Activated naive CD4-positive, alpha-beta T cell treated with anti-CD3 and anti-CD28 coated beads for 36 hours (primary cell): ENCODE measurements at places on chromosomes 6 and 20. TPM values are rescaled to one million over a fixed set of nuclear protein-coding genes. Genes with fewer than 3 reads are reported as not detected.
A peak's percentile ranks its signal among the peaks of the same experiment; 100 is the strongest.

The TAF8 gene
- total RNA-seq, result 68.5 TPM

DNA sequence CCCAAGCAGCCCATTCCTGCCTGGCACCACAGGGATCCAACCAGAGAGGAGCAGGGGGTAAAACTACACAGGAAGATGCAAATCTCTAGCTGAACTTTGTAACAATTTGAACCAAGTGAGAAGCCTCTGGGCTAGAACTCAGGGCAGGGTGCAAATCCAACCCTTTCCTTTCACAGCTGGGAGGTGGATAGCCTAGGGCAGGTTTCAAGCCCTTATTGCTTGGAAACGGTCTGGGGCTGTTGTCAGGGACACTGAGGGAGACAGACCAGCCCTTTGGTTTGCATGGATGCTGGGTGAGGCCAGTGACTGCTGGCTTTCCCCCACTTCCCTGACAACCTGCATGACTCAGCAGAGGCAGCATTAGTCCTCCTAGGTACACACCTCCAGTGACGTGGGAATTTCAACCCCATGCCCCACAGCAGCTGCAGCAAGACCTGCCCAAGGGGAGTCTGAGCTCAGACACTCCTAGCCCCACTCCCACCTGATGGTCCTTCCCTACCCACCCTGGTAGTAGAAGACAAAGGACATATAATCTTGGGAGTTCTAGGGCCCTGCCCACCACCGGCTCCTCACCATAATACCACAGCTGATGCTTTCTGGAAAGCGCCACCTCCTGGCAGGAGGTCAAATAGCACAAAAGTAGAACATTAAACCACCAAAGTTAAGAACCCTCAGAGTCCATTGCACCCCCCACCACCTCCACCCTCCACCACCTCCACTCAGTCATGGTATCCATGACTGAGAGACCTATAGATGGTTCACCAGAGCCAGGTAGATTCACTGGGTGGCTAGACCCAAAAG, 797.7 kb upstream of the MAN1A1 start:
- DNase-seq, result peak; percentile 5

GRCh38 chr6:167957626-167958025, 39.8 kb upstream of the KIF25 start:
- no peak for DNase-seq

- DNase-seq, result no peak
Observed at GRCh38 chr6:145508107-145508506, 227.2 kb downstream of the EPM2A start.

- peak; percentile 82 for DNase-seq
Observed at GRCh38 chr6:142913511-142914047, 31.4 kb downstream of the HIVEP2 start.

DNA sequence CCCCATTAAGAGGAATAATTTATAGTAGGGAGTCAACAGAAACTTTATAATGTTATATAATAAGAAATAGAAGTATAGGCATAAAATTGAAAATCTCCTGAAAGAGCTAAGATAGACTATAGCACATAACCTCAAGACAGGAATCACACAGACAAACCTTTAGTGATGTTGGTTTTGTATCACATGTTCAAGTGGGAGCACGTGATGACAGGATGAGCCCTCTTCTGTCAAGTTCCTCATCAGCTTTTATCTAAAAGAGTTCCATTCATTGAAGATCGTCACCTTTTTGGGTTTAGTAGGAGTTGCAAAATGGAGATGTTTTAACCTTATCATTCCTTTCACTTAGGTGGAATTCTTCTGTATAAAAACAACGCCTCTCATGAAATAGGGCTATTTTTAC, 127.0 kb downstream of the MCHR2 start:
- no peak for DNase-seq
